Iris pigment epithelial cell (primary cell): ENCODE measurements at places on chromosomes 5 and 9.

DNA sequence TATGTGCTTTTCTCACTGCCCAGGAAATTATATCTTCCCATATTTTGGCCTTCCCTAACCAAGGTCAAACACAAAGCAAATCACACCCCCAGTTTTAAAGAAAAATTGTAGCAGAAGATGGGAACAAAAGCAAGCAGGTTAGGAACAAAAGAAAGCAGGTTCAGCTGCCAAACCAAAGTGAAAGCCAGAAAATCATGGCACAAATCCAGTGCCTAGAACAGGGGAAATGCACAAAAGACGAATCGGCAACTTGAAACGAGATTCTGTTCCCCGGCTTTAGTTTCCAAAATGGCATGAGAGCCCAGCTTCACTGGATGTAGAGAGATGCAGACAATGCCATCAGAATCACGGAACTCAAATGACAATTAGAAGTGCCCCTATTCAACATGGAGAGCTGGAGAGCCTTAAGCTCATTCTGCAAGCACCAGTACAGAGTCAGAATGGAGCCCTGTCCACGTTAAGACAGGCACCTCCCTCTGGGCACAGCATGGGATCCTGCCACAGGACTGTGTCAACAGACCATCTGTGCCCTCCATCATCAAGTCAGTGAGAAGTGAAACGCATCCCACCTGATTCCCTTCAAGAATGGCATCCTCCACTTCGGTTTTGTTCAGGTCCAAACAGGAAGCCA lies 13.8 kb downstream of the DNAH5 start:
- DNase-seq: no peak

GRCh38 chr9:96140296-96141127 lies 161.5 kb downstream of the HSD17B3 start:
- peak; percentile 14 for DNase-seq

- no peak for DNase-seq
Measured at GRCh38 chr9:135241381-135242048, 154.0 kb downstream of the OLFM1 start.

DNA sequence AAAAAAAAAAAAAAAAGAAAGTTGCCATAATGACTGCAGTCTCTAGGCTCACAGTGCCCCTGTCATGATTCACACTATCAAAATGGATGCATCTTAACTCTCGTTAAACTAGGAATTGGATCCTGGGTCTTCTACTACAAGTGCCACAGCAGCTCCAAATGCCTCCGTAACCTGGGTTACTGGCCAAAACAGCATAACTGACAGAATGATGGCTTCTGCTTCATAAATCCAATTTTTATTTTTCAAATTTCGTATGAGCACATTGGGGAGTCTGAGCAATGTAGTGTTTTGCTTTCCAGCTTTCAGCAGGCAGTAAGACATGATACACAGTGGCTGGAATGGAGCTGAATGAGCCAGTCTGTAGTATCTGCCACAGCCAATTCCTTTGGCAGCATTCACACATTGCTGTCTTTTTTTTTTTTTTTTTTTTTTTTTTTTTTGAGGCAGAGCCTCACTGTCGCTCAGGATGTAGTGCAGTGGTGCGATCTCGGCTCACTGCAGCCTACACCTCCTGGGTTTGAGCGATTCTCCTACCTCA lies 36.0 kb upstream of the NPM1 start:
- no peak for DNase-seq

- no peak for DNase-seq
Measured at GRCh38 chr9:111799915-111800526, 5.3 kb upstream of the SHOC1 start.

DNA sequence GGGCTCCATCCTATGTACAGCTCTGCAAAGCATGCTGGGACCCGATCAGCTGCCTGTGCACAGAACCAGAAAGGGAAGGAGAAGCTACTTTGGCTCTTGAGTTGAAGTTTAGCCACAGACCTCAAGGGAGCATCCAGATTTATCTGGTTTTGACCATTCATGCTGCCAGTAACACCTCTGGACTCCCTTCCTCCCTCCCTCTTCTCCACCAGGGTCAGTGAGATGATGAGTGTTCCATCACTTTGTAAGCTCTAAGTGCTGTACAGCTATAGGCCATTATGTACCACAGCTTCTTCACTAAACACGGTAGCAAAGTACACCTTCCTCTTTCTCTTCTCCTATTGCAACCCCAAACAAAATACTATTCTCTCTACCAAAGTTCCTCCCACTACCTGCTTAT lies 77.9 kb downstream of the GLIS3 start:
- no peak for DNase-seq

- DNase-seq: no peak
Measured at GRCh38 chr5:168005936-168006335, 285.5 kb upstream of the WWC1 start.

DNA sequence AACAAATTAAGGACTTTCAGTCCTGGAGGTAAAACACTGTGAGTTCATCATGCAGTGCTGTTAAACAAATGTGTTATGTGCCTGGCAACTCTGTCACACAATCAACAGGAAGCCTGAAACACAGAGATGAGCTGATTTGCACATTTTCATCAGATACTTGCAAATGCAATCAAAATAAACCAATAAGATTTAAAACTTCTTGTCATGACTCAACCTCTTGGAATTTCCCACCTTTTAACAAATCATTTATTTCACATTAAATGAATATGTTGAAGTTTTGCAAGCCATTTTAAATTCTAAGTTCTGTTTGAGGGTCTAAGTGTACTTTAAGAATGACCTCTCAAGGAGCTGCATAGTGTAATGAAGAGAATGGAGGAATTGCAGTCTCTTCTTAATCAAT lies 64.4 kb downstream of the ANXA1 start:
- DNase-seq: no peak

- no peak for DNase-seq
Measured at GRCh38 chr5:131515348-131515747, 119.7 kb downstream of the RAPGEF6 start.

DNA sequence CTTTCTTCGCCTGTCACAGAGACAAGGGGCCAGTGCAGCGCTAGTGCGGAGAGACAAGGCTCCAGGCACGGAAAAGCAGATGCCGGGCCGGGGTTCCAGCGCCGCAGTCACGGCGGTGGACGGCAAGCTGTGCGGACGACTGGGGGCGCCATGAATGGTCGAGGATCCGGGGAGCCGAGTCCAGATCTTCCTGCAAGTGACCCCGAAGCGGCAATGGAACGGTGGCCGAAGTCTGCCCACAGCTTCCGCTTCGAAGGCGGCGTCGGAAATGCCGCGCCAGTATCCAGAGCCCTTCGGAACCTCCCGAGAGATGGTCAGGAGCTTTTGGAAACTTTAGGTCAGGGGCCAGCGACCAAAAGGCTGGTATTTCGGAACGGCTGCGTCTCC lies 601 bp upstream of the FAF2 start:
- no peak for DNase-seq

GRCh38 chr5:35852084-35852734 lies 4.5 kb upstream of the IL7R start:
- peak; percentile 23 for DNase-seq

- peak; percentile 56 for DNase-seq
Measured at GRCh38 chr9:93827545-93828330, 127.4 kb downstream of the BARX1 start.

GRCh38 chr5:218457-219291 lies 554 bp downstream of the SDHA start:
- peak; percentile 48 for DNase-seq

DNA sequence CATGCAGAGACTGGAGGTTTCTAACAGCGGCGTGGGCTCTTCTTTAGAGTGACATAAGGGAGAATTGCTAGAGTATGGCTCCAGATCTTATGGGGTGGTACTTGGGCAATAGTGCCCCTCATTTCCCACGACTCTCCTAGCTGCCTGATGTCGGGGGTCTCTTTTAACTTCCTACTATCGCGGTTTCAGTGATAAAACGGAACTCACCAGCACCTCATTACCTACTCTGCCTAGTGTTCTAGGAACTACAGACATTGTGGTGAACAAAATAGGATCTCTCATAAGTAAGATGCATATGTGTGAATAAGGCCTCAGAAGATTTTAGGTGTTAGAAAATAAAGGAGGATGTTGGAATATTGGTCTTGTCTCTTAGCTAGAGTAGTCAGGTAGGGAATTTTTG lies 1.1 kb downstream of the ICE1 start:
- no peak for DNase-seq
